ENCODE measurements at places on chromosomes 1 and 21.

DNA sequence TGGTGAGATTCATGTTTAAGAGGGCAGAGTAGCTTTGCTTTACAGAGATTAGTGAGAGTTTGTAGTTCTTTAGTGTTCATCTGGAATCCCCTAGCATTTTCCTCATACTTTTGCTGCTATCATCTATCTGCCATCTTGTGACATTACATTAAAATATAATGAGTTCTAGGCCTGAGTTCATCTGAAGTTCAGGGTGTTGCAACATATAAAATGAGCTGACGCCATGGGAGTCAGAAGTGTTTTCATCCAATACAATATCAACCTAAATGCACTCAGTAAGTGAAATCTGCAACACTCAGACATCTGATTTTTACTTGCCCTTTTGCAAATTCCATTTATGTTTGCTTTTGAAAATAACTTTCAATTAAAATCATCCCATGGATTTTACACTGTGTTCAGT is 153.8 kb downstream of the NTNG1 start:
- DNase-seq, result no peak

GRCh38 chr1:179295164-179295755 is 1.7 kb downstream of the SOAT1 start:
- no peak for DNase-seq

- DNase-seq, result no peak
Measured at GRCh38 chr1:182450087-182450486, at the start of gene RGSL1. TSS of gene RGSL1 (plus strand) at chr1:182450146. CDS start at chr1:182450166, 20 bp downstream.

DNA sequence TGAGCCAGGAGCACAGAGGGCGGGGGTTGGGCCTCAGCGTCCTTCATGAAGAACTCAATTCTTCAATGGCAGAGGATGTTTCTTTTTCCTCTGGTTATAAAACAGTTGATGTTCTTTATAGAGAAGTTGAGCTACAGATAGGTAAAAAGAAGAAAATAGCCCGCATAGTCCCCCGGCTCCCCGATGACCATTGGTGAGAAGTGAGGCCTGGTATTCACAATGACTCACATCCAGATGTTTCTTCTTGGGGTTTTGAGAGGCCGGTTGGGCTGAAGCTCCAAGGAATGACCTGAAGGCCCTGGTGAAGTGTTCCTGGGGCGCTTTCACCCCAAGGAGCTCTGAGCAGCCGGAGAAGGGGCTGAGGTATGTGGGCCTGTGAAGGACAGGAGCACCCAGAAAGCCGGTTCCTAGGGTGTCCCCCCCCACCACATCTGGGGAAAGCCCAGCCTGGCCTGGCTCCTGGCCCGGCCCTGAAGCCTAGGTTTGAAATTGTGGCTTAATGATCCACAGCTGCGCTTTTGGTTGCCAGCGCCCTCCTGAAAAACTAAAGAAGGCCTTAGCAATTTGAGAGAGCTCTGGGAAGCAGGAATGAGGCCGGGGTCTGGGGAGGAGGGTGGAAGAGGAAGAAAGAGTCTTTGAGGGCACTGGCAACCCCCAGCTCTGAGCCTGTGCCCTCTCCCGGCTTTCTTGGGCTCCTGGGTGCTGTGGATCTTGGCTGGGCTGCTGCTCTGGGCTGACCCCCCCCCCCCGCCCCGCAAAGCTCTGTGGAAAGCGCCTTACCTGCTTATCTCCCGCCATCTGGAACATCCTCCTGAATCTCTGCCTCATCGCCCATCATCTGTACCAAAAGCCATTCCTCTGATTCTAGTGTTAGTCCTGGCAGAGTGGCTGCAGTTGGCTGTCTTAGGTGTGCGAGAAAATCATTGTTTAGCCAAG is 444.7 kb downstream of the CAMTA1 start:
- no peak for DNase-seq

GRCh38 chr21:28738420-28738704 is 254.3 kb downstream of the LTN1 start:
- DNase-seq, result no peak

GRCh38 chr1:86470859-86471258 is 2.1 kb downstream of the CLCA1 start:
- no peak for DNase-seq

GRCh38 chr1:234921266-234922062 is 207.2 kb downstream of the TOMM20 start:
- DNase-seq, result no peak

- no peak for DNase-seq
Measured at GRCh38 chr1:201570886-201571624, 32.1 kb downstream of the NAV1 start.

DNA sequence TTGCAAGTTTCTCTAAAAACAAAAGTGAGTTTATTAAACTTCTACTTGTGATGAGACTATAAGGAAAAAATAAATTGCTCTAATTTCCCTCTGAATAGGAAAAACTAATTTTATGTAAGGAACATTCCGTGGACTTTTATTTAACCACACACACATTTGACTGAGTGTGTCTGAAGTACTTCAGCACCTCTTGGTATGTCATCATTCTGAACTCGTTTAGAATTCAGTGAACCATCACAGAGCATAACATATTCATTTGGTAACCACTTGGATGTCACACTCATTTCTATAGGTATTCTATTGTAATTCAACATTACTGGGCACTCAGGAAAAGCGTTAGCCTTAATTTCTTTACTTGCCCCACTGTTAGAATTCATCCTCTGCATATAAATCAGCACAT is 79.1 kb downstream of the RGS21 start:
- DNase-seq, result no peak

DNA sequence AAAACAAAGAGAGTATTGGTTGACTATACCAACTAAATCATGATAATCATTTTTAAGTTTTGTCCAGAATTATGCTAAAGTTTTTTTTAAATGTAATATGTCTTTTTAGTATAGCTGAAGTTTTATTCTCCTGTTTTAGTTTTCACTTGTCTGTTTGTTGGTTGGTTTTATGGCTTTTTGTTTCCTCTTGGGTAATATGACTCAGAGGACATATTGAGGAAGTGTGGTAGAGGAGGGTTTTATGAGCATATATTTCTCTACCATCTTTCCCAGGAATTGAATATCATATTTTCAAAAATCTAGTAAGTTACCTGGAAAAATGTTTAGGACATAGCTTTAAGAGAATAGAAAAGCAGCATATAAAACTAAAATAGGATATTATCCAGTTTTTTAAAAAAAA is 68.6 kb upstream of the MCOLN3 start:
- DNase-seq, result no peak

DNA sequence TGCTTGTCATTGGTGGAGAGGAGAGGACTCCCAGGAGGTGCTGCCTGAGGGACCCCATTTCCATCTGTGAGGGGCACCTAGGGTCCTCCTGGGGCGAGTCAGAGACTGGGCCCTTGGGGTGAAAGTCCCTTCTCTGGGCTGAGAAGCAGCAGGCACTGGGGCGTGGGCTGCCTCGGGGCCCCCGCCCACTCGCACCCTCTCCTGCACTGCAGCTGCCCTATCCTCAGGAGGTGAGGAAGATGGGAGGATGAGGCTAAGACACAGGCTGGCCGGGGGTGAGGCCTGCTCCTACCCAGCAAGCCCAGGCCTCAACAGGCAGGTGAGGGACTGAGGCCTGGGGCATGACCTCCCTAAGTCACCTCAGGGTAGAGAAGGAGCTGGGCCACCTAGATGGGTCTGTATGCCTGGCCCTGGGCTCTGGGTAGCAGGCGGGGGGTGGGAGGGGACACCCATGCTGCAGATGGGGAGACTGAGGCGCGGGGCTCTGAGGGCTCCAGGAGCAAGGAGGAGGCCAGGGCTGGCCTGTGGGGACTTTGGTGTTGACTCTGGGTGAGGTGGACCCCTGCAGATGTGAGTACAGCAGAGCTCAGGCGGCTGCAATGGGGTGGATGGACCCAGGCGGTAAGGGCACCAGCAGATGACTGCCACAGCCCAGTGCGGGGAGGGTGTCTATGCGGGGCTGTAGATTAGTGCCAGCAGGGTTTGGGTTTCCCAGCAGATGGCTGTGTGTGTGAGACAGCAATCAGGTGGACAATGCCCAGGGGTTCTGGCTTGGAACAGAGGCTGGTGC is 10.4 kb upstream of the ZNF669 start:
- no peak for DNase-seq

DNA sequence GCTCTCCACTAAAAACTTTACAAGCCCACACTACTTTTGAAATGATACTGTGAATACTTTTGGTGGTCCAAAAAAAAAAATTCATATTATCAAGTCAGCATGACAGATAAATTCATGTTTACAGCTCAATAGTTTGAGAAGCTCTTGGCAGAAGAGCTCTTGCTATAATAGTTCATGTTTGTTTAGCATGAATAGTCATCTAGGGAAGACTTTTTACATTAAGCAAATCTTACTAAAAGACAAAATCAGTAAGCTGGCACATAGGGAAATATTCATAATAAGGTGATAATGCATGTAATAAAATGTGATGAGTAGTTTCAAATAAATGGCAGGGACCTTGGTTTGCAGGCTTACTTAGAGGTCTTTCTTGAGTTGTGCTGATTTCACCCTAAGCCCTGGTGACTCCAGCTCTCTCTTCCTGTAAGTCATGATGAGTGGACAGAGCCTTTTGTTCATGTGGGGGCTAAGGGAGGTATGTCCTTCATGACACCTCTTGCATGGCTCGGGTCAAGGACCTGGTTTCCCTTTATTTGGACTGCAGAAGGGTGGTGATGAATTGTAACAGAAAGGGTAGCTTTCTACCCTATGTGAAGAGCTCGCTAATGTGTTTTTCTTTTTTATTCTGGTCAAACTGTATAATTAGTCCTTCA is 166.7 kb downstream of the GABPA start:
- DNase-seq, result no peak

GRCh38 chr21:41660748-41661147 is 106.1 kb downstream of the RIPK4 start:
- no peak for DNase-seq

DNA sequence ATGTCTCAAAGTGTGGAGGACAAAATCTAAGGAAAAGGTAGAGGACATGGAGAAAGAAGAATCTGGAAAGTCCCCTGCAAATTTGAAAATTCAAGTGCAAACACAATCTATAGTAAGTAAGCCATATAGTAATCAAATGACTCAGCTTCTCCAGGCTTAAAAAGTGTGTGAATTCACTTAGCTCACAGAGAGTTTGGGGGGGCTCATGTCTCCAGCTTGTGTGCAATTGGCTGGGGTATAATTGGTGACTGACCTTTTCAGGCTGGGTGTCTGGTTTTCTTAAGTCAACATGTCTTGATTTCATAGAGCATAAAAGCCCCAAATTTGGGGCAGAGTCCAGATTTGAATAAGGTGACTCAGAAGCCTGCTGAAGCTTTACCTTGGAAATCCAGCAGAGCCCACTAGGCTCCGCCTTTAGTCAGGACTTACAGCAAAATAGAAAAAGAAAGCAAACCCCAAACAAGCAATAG is 8.6 kb downstream of the CLDN14 start:
- DNase-seq, result no peak

- DNase-seq, result no peak
Measured at GRCh38 chr1:245999697-246000637, 507.1 kb downstream of the SMYD3 start.

GRCh38 chr1:2119886-2120285 is 69.7 kb downstream of the PRKCZ start:
- DNase-seq, result no peak

DNA sequence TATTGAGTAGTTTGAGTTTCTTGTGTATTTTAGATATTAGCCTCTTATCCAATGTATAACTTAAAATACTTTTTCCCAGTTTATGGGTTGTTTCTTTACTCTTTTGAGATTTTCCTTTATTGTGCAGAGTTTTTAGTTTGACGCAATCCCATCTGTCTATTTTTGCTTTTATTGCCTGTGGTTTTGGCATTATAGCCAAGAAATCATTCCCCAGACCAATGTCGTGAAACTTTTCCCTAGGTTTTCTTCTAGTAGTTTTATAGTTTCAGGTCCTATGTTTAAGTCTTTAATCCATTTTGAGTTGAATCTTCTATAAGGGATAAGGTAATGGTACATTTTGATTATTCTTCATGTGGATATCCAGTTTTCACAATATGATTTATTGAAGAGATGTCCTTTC is 87.6 kb downstream of the LEPR start:
- no peak for DNase-seq

DNA sequence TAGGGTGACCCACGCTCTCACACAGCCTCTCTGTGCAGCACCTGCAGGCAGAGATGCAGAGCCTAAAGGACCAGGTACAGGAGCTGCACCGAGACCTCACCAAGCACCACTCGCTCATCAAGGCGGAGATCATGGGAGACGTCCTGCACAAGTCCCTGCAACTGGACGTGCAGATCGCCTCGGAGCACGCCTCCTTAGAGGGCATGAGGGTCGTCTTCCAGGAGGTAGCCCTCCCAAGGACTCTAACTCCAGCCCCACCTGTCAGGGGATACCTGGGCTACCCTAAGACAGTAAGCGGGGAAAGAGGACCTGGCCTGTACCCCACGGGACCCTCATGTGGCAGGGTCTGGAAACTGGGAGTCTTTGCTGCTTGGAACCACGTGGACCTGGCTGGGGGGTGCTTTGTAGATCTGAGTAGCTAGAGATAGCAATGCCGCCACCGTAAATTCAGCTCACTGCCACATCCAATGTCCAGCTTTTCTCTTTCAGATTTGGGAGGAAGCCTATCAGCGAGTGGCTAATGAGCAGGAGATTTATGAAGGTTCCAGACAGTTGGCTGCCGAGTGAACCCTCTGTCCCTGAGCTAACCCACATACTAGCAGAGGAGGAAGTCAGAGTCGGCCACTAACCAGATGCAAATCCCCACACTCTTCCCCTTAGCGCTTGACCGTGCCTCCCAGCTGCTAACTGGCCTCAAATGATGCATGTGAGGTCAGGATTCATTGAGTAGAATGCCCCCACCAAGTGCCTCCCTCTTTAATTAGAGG is 6.5 kb downstream of the RNF207 start:
- no peak for DNase-seq

GRCh38 chr1:180571060-180571831 is 12.5 kb downstream of the OVAAL start:
- DNase-seq, result no peak

GRCh38 chr21:36470294-36470693 is 9.6 kb downstream of the CLDN14 start:
- no peak for DNase-seq

- no peak for DNase-seq
Measured at GRCh38 chr21:36647279-36648093, 51.4 kb upstream of the SIM2 start.

GRCh38 chr1:228261706-228262105 is 53.9 kb downstream of the OBSCN start:
- no peak for DNase-seq

DNA sequence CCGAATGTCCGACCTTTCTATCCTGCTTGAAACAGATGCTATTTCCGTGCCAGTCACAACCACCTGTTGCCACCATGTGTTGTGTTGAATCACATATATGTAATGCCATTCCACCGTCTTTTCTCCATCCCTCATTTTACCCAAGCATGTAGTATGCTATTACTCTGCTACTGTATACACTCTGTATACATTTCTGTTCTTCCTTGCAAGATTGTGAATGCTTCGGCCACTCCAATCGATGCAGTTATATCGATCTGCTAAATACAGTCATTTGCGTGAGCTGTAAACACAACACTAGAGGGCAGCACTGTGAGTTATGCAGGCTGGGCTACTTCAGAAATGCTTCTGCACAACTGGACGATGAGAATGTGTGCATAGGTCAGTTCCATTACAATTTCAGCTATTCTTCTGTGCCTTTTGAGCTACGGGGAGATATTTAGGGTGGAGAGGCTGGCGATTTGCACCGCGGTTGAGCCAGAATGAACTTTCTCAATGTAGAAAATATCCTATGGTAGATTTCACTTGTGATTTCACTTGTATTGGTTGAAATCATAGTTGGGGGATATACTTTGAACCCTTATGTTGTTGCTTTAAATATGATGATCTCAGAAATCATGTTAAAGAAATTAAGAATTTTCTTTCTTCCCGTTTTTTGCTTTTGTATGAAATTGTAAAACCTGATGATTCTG is 289.8 kb downstream of the NTNG1 start:
- DNase-seq, result peak; percentile 27

Measured in hippocampal formation (tissue), 2 donors.